ENCODE measurements at places on chromosomes 12 and 14.

DNA sequence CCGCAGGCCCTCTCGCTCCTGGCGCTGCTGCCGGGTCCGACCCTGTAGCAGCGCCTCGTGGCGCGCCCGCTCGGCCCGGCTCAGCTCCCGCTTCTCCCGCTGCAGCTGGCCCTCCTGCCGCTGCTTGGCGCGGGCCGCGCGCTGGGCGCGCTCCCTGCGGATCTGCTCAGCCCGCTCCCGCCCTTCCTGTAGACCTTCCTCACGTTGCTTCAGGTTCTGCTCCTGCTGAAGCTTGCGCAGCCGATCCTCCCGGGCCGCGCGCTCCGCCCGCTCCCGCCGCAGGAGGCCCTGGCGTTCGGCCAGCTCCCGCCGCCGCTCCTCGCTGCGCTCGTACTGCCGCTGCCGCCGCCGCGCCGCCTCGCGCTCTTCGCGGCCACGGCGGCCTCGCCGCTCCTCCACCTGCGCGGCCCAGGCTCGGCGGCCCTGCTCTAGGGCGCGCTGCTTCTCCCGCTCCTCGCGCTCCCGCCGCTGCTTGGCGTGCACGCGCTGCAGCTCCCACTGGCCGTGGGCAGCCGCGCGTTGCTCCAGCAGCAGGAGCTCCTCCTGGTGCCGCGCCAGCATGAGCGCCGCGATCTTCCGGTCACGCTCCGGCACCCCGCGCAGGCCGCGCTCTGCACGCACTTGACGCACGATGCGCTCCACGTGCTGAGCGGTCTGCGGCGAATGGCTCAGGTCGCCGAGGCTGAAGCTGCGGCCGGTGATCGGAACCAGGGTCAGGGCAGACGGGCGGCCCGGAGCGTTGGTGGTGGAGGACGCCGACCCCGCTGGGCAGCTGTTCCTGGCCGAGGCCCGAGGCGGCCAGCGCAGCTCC lies 2.4 kb downstream of the CCDC177 start:
- no peak for DNase-seq

- DNase-seq: peak; percentile 83
Measured at GRCh38 chr14:23056956-23057756, at the start of gene CDH24. CDH24 (minus strand) TSS chr14:23057520; CDS start chr14:23055733, 1,787 bp downstream.

DNA sequence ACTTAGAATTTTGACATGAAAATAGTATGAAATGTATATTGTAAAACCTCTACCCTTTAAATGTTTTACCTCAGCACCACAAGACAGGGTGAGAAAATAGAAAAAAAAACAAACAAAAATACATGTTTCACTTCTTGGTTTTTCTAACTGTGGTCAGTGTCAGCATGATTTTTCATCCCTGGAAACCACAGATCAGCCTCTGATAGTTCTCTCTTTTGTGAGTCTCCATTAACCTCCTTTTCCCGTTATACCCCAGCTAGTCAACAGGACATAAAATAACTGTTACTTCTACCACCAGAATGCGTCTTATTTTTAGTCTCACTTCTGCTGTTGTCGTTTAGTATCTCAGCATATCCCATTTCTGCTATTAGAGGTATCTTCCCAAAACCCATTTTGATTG lies 48.3 kb upstream of the KCNMB4 start:
- DNase-seq: peak; percentile 71

- DNase-seq: peak; percentile 54
Measured at GRCh38 chr14:63770187-63770807, 42.4 kb upstream of the SGPP1 start.

GRCh38 chr12:116247377-116247776 lies 30.1 kb downstream of the MED13L start:
- DNase-seq: no peak

GRCh38 chr12:107064687-107065086 lies 28.7 kb downstream of the CRY1 start:
- DNase-seq: no peak

GRCh38 chr12:112971248-112971647 lies 7.1 kb upstream of the OAS2 start:
- peak; percentile 74 for DNase-seq

GRCh38 chr12:4958697-4959375 lies 49.1 kb downstream of the KCNA1 start:
- no peak for DNase-seq

DNA sequence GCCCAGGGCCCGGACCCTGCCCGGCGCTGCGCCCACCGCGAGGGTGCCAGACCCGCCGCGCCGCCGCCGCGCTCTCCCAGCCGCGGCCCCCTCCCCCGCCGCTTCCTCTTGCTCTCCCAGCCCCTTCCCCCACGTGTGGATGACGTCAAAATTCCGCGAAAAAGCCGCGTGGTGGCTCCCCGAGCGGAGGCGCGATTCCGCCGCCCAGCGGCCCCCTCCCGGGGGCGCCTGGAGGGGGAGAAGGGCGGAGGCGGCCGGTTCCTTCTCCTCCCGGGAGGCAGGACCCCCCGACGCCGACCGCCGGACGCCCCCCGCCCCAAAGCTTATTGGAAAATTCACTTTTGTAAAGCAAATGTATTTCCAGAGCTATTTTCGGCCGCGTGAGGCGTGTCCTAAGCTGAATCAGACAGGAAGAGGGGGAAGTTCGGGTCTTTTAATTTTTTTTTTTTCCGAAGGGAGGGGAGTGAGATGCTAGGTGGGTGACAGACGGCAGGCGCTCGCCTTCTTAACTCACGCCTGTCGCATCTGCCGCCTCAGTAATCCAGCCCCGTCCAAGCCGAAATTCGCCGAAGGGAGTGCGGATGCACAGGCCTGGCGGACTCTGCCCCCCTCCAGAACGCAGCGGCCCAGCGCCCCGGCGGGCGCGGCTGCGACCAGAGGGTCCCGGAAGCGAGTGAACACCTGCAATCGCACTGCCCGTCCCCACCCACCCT lies 4.1 kb upstream of the CCND2 start:
- DNase-seq: peak; percentile 96

GRCh38 chr14:89947344-89947743 lies 7.2 kb downstream of the EFCAB11 start:
- DNase-seq: no peak

GRCh38 chr14:100535287-100536120 lies 51.7 kb downstream of the BEGAIN start:
- DNase-seq: no peak

GRCh38 chr14:61388976-61389576 lies 67.7 kb downstream of the PRKCH start:
- DNase-seq: no peak

DNA sequence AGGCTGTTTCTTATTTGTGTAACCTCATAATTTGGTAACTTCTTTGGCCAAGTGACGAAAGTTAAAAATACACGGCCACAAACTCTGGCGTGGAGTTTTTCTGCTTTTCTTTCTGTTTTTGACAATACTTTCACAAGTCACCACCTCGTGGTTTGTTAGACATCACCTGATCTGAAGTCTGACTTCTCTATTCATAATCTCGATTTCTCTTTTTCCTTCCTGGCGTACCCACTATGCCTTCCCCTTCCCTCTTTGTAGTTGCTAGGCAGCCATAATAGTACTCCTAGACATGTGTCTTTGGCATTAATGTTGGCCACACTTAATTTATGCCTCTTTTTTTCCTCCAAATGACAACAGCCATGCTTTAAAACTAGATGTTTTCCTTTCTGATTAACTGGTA lies 97.6 kb downstream of the POLR3B start:
- no peak for DNase-seq

- no peak for DNase-seq
Measured at GRCh38 chr14:39827901-39828655, 395.8 kb upstream of the FBXO33 start.

GRCh38 chr12:64672925-64673409 lies 62.7 kb downstream of the RASSF3 start:
- peak; percentile 49 for DNase-seq

GRCh38 chr12:66025477-66025876 lies 105.1 kb downstream of the LLPH start:
- DNase-seq: no peak

DNA sequence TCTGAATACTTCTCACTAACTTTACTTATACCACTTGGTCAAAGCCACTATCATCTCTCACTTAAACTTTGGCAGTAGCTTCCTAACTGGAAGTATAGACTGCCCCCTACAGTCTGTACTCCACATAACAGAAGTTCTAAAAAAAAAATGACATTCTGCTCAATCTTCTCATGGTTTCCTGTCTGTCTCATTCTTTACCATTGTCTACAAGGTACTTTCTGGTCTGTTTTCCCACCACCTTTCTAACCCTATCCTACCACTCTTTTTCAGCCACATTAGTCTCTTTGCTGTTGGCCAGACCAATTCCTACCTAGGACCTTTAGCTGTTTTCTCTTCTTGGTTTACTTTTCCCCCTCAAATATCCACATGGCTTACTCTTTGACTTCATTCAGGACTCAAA lies 14.7 kb downstream of the CPSF6 start:
- peak; percentile 53 for DNase-seq

DNA sequence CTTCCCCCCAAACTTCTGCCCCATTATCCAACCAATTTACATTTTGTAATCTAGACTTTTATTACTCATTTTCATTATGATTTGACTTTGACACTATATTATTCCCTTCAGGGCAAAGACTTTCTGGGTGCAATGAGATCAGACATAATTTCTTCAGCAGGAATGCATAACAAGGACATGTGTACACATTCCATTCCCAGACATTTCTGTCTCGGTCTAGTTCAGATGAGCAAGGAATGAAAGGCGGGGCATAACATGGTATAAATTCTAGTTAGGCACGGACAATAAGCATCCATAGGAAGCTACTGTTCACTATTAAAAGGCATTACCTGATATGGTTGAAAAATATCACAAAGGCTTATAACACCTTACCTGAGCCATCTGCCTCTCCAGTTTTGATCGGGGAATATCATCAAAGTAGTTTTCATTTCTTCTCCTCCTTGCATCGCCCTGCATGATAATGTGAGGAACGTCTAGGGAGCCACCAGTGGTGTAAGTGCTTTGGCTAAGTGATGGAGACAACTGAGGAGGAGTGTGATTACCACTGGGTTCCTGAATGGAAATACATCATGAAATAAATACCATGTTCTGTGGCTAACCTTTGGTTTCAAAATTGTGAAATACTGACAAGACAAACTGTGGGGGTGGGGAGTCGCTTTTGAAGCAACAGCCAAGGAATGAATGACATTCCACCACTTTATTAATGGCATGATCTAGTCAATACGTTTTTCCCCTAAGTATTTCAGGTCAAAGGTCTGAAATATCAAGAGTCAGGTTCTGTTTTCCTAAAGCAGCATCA lies 183.9 kb downstream of the APAF1 start:
- DNase-seq: no peak

GRCh38 chr12:132367071-132367851 lies 37.9 kb upstream of the GALNT9 start:
- DNase-seq: no peak

DNA sequence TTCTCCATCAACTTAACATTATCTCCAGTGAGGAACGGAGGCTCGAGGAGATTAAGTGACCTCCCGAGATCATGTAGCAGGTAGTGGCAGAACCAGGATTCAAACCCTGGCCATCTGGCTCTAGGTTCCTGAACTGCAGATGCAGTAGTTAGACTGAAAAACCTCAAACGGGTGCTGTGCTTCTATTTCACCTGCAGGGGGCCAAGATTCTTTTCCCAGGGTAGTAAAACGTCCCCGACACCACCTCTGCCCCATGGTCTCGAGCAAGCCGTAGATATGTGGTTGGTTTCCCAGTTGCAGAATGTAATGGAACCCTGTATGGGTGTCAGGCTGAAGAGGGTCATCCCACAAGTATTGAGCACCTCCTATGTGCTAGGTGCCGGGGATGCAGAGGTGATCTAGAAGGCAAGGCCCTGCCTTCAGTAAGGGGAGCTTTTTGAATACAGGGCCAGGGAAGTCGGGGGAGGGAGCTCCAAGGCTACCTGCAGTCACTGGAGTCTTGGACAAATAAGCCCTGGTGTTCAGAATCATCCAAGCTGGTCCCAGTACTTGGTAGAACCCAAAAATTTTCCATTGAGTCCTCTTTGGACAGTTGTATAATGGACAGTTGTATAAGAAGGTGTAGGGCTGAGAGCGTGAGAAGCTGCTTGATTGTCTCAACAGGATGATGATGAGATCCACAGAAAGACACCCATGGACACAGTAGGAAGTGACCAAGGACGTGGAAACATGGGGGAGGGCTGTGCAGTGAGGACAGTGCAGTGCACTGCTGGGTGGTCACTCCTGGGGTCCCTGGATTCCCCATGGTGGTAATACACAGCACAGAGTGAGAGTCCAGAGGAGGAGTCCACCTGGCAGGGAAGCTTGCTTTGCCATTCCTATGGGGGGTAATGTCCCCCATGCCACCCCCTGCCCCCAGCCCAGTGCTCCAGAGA lies 197.2 kb downstream of the CHST11 start:
- peak; percentile 33 for DNase-seq

DNA sequence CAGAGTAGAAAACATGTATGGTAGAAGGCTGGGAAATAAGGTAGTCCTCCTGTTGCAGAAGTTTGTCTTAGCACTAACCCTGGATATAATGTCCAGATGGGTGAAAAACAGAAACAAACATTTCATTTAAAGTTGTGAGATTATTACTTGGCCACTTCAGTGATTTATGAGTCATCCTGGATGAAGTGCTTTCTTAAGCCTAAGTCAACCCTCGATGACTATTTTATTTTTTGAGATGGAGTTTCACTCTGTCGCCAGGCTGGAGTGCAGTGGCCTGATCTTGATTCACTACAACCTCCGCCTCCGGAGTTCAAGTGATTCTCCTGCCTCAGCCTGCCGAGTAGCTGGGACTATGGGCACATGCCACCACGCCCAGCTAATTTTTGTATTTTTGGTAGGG lies 10.2 kb downstream of the DLST start:
- no peak for DNase-seq

DNA sequence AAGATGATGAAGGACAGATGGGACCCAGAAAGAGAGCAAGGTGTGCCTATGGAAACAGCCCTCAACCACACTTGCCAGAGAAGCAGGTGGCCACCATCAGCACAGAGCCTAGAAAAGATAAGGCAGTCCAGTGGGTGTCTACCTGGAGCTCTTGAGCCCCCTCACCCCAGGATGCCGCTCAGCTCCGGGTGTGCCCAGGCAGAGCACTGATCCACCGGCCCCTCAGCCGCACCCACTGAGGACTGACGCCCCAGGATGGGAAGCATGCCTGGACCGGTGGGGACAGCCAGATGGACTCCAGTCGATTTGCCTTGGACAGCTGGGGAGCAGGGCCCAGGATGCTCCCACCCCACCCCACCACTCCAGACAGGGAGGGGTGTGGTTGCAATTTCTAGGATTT lies 15.1 kb upstream of the ZFP36L1 start:
- DNase-seq: no peak

GRCh38 chr14:106843951-106844483 lies 1317.6 kb downstream of the TMEM121 start:
- DNase-seq: no peak

GRCh38 chr12:124847113-124848074 lies 16.3 kb downstream of the SCARB1 start:
- DNase-seq: no peak

DNA sequence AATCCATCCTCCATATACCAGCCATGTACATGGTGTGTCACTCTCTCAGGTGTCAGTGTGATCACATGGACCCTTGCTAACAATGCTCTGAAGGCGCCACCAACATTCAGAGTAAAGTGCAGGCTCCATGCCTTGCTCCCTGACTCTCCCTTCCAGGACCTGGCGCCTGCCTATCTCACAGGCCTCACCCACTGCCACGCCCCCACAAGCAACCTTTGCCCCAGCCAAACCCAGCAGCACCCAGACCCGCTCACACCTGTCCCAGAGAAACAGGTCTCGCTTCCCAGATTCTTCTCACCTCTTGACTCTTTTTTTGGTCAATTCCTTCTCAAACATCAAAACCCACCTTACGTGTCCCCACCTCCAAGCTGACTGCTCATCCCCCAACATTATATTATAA lies 52.3 kb downstream of the KCNK10 start:
- DNase-seq: no peak
